ENCODE measurements at places on chromosomes 12 and 14.

GRCh38 chr12:94098466-94098865, 49.9 kb upstream of the PLXNC1 start:
- no peak overlapping the region for H3K4me3 ChIP-seq
- H3K4me1 ChIP-seq, result peaks cover 45% of the 10 kb centered on the region
- H3K36me3 ChIP-seq, result no peaks in the 10 kb centered on the region
- H3K27me3 ChIP-seq, result no peaks in the 10 kb centered on the region
- no peak for DNase-seq
- peak overlapping the region; percentile 84 for H3K27ac ChIP-seq

DNA sequence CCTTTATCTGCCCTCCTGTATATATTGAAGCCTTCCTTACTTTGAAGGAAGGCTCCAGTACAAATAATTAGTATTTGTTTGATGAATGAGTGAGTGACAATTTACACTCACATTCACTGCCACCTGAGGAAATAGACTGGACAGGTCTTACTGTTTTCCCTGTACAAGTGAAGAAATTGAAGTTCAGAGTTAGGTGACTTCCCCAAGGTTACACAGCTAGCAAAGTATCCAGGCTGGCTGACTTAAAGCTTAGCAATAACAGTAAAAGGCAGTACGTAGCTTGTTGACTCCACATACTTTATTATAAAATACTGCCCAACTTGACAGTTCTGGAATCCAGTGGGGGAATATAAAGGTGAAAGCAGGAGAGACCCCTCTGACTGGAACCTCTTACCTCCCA, 2.6 kb upstream of the KRT18 start:
- no peaks in the 10 kb centered on the region for H3K36me3 ChIP-seq
- no peaks in the 10 kb centered on the region for H3K4me1 ChIP-seq
- peaks cover 30% of the 10 kb centered on the region for H3K27me3 ChIP-seq
- no peak overlapping the region for H3K4me3 ChIP-seq
- no peak for DNase-seq
- no peak overlapping the region for H3K27ac ChIP-seq

GRCh38 chr12:116628989-116629388, 69.8 kb downstream of the MAP1LC3B2 start:
- H3K4me3 ChIP-seq, result no peak overlapping the region
- peaks cover 6% of the 10 kb centered on the region for H3K4me1 ChIP-seq
- H3K27ac ChIP-seq, result no peak overlapping the region

GRCh38 chr12:66497008-66497897, 181.6 kb downstream of the GRIP1 start:
- no peak overlapping the region for H3K4me3 ChIP-seq
- DNase-seq, result no peak
- no peaks in the 10 kb centered on the region for H3K4me1 ChIP-seq
- H3K27me3 ChIP-seq, result no peaks in the 10 kb centered on the region
- H3K27ac ChIP-seq, result no peak overlapping the region

- H3K4me3 ChIP-seq, result no peak overlapping the region
- no peak overlapping the region for H3K27ac ChIP-seq
- H3K36me3 ChIP-seq, result no peaks in the 10 kb centered on the region
These were observed 469.1 kb upstream of the PRICKLE1 start for GRCh38 chr12:43058616-43059015.

GRCh38 chr14:100288382-100289185, 17.7 kb downstream of the SLC25A29 start:
- no peaks in the 10 kb centered on the region for H3K27me3 ChIP-seq
- no peak overlapping the region for H3K27ac ChIP-seq
- H3K4me3 ChIP-seq, result no peak overlapping the region

- no peak for DNase-seq
- H3K27me3 ChIP-seq, result no peaks in the 10 kb centered on the region
- H3K4me3 ChIP-seq, result no peak overlapping the region
These were observed 29.0 kb upstream of the ELK3 start for GRCh38 chr12:96164951-96165811.

DNA sequence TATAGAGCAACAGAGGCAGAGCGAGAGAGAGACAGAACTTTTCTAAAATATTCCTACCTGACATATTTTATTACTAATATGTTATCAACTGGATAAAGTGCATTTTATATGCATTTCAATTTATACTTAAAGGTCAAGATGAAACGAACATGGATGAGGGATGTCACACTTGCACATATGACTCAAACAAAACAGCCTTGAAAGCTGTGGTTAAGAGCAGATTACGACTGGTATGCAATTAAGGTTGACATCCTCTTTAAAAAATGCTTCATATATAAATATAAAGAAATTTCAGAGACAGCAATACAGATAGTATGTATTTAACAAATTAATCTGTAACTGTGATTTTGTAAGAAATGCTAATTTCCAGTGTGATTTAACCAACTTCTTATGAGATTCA, 52.5 kb downstream of the LMO3 start:
- no peak overlapping the region for H3K4me3 ChIP-seq
- no peak overlapping the region for H3K27ac ChIP-seq
- H3K36me3 ChIP-seq, result no peaks in the 10 kb centered on the region

DNA sequence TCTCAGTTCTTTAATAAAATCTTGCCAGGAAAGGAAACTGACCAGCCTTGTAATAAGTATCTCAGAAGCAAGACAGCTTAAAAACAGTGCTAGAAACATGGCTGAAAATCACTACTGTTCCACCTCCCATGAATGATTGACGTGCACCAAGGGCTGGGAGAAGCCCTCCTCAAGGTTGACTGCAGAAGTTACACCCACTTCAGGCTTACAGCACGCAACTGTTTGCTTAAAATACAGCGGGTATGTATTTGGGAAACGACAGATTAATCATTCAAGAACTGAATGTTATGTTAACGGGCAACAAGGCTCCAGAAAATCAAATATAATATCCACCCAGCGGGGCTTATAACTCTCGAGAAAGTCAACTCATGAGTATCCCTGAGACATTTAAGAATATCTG, 22.1 kb downstream of the PRKD1 start:
- H3K27ac ChIP-seq, result no peak overlapping the region
- no peak overlapping the region for H3K4me3 ChIP-seq
- H3K27me3 ChIP-seq, result no peaks in the 10 kb centered on the region
- no peak for DNase-seq

GRCh38 chr12:53719649-53720048, 7.6 kb downstream of the CALCOCO1 start:
- H3K27ac ChIP-seq, result no peak overlapping the region
- H3K27me3 ChIP-seq, result no peaks in the 10 kb centered on the region
- no peak overlapping the region for H3K4me3 ChIP-seq

GRCh38 chr12:57906821-57907220, 34.5 kb upstream of the ATP23 start:
- H3K36me3 ChIP-seq, result no peaks in the 10 kb centered on the region
- no peak overlapping the region for H3K4me3 ChIP-seq
- no peak for DNase-seq

DNA sequence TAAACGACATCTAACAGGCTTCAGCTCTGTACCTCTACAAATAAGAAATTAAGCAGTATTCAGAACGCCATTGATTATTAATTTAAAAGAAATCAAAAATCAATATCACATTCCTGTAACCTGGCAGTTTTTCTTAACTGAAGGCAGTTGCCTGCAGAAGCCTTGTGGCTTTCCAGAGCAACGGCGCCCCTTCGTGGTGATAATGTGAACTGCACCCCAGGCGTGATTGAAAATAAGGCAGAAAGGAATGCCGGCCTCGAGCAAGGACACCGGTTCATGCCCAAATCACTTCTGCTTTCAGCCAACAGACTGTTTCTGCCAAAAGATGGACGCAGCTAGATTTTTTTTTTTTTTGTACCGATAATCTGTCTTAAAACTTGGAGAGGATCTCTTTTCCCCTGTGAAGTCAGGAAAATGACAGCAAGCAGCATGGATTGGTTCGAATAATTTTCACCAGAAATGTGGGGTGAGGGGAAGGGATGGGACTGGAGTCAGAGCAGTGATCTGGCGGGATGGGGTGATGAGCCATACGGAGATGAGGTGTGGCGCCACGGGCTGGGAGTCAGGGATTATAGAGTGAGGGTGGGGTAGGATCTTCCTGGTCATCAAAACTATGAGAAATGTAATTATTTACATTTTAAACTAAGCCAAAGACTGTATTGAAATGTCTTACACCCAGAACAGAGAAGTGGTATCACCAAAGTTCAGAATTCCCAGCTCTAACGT, 473.0 kb downstream of the DPF3 start:
- H3K4me3 ChIP-seq, result no peak overlapping the region
- 0 out of 2 replicates have a peak, but pooled peaks cover 3% of the 10 kb centered on the region for H3K4me1 ChIP-seq
- peak; percentile 84 for DNase-seq

- H3K27me3 ChIP-seq, result no peaks in the 10 kb centered on the region
- no peak for DNase-seq
- H3K4me1 ChIP-seq, result no peaks in the 10 kb centered on the region
- H3K36me3 ChIP-seq, result no peaks in the 10 kb centered on the region
These were observed 79.8 kb upstream of the DIO2 start for GRCh38 chr14:80291101-80291500.

- no peak for DNase-seq
- no peaks in the 10 kb centered on the region for H3K27me3 ChIP-seq
- no peaks in the 10 kb centered on the region for H3K36me3 ChIP-seq
- H3K4me1 ChIP-seq, result no peaks in the 10 kb centered on the region
- H3K4me3 ChIP-seq, result no peak overlapping the region
- no peak overlapping the region for H3K27ac ChIP-seq
These were observed 663.4 kb upstream of the MIS18BP1 start for GRCh38 chr14:45916340-45916953.

GRCh38 chr12:6647083-6647604, at the start of gene ACRBP:
TSS of gene ACRBP (minus strand) at chr12:6647432. CDS start at chr12:6647366, 66 bp downstream.
- no peak for DNase-seq
- no peak within 1 kb of the TSS for H3K27ac ChIP-seq
- peaks cover 31% of the 10 kb centered on the region for H3K36me3 ChIP-seq
- H3K27me3 ChIP-seq, result no peaks in the 10 kb centered on the region
- H3K4me1 ChIP-seq, result no peaks in the 10 kb centered on the region

GRCh38 chr14:95261616-95262510, 57.8 kb downstream of the CLMN start:
- H3K27me3 ChIP-seq, result no peaks in the 10 kb centered on the region
- H3K4me1 ChIP-seq, result peaks cover 16% of the 10 kb centered on the region
- no peak overlapping the region for H3K4me3 ChIP-seq
- H3K36me3 ChIP-seq, result no peaks in the 10 kb centered on the region

DNA sequence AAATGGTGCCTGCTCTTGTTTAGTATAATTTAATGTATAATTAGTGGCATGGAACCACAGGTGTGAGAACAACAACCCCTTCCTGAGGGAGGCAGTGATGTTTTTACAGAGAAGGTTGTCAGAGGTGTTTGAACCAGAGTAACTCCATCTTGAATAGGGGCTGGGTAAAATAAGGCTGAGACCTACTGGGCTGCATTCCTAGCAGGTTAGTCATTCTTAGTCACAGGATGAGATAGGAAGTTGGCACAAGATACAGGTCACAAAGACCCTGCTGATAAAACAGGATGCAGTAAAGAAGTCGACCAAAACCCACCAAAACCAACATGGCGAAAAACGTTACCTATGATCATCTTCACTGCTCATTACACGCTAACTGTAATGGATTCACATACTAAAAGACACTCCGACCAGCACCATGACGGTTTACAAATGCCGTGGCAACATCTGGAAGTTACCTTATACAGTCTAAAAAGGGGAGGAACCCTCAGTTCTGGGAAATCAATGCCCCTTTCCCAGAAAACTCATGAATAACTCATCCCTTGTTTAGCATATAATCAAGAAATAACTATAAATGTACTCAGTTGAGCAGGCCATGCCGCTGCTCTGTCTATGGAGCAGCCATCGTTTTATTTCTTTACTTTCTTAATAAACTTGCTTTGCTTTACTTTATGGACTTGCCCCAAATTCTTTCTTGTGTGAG, 47.8 kb upstream of the LTA4H start:
- H3K4me1 ChIP-seq, result no peaks in the 10 kb centered on the region
- H3K4me3 ChIP-seq, result no peak overlapping the region
- H3K27ac ChIP-seq, result no peak overlapping the region
- DNase-seq, result no peak

- no peak overlapping the region for H3K27ac ChIP-seq
- no peaks in the 10 kb centered on the region for H3K4me1 ChIP-seq
- H3K4me3 ChIP-seq, result no peak overlapping the region
- no peaks in the 10 kb centered on the region for H3K27me3 ChIP-seq
These were observed 363.8 kb downstream of the NAV3 start for GRCh38 chr12:78194448-78194847.
